T follicular helper cell (primary cell): ENCODE measurements at places on chromosomes 11 and 22.

GRCh38 chr11:76695771-76696170, 25.2 kb upstream of the LRRC32 start:
- DNase-seq, result no peak

- no peak for DNase-seq
These were observed 23.4 kb downstream of the LRRC55 start for GRCh38 chr11:57205041-57205641.

GRCh38 chr11:133984828-133985227, 28.1 kb upstream of the IGSF9B start:
- no peak for DNase-seq

GRCh38 chr11:95661162-95661561, 128.4 kb downstream of the FAM76B start:
- no peak for DNase-seq

- DNase-seq, result no peak
These were observed 19.2 kb upstream of the PGM2L1 start for GRCh38 chr11:74417379-74417804.
